Effector memory CD4-positive, alpha-beta T cell (primary cell): ENCODE measurements at places on chromosomes 6 and 20.

DNA sequence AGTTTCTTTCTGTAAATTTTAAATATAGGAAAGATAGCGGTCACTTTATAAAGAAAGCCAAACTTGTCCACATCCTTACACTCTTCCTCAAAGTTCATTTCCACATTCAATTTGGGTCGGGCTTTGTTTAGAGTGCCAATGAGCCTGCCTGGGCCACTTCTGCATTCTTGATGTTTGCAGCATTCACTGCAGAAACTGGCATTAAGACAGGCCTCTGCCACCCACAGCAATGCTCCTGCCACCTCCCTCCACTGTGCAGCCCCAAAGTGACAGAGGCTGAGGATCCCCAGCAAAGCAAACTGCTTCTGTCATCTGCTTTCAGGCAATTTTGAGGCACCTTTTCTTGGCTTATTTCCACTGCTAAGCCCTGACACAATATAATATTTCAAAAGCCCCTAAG is 61.2 kb downstream of the TNFAIP3 start:
- H3K4me3 ChIP-seq, result no peak overlapping the region
- no peaks in the 10 kb centered on the region for H3K27me3 ChIP-seq

- H3K27ac ChIP-seq, result no peak overlapping the region
- peak; percentile 24 for DNase-seq
- H3K4me3 ChIP-seq, result peak overlapping the region; percentile 36
- H3K36me3 ChIP-seq, result no peaks in the 10 kb centered on the region
Observed at GRCh38 chr6:13427801-13428582, 59.4 kb downstream of the GFOD1 start.

- peaks cover 17% of the 10 kb centered on the region for H3K4me1 ChIP-seq
- H3K27ac ChIP-seq, result no peak overlapping the region
- no peaks in the 10 kb centered on the region for H3K27me3 ChIP-seq
- H3K4me3 ChIP-seq, result no peak overlapping the region
- no peak for DNase-seq
- no peaks in the 10 kb centered on the region for H3K36me3 ChIP-seq
Observed at GRCh38 chr6:127338936-127339335, 4.5 kb downstream of the ECHDC1 start.

GRCh38 chr6:126195625-126196236 is 144.2 kb upstream of the CENPW start:
- no peaks in the 10 kb centered on the region for H3K27me3 ChIP-seq
- H3K27ac ChIP-seq, result no peak overlapping the region
- no peaks in the 10 kb centered on the region for H3K4me1 ChIP-seq
- H3K36me3 ChIP-seq, result no peaks in the 10 kb centered on the region

DNA sequence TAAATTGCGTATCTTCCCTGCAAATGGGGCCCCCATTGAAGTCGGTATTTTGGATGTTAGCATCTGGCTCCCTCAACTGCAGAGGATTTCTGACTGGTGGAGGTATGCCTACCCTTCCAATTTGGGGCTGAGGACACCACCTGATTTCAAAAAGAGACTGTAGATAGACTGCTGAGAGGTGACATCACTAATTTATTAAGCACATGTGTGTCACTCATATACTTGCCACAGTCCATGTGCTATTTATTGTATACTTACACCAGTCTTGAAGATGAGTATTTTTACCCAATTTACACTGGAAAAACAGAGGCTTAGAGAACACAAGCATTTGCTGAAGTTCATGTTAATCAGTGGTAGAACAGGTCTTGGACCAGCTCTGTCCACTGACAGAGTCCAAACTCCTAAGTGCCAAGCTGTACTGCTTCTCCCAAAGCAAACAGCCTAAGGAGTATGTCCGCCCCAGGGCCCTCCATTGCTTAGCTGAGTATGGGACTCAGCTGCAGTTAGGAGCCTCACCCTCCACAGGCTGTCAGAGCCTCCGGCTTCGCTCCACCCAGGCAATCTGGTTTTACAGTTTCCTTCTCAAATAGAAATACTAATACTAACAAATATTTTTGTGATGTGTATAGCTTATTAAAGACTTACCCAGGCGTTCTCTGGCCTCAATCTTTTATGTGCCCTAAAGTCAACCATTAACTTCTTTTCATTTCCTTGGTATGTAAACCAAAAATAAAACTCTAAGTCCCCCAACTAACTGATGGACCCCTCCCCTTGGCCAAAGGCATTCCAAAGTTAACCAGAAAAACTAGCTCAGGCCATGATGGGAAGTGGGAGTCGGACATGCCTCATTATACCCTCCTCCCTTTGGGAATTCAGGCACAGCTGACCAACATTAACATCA is 17.5 kb downstream of the RIN2 start:
- no peaks in the 10 kb centered on the region for H3K36me3 ChIP-seq
- H3K4me1 ChIP-seq, result no peaks in the 10 kb centered on the region
- no peak overlapping the region for H3K4me3 ChIP-seq
- DNase-seq, result no peak
- no peak overlapping the region for H3K27ac ChIP-seq

DNA sequence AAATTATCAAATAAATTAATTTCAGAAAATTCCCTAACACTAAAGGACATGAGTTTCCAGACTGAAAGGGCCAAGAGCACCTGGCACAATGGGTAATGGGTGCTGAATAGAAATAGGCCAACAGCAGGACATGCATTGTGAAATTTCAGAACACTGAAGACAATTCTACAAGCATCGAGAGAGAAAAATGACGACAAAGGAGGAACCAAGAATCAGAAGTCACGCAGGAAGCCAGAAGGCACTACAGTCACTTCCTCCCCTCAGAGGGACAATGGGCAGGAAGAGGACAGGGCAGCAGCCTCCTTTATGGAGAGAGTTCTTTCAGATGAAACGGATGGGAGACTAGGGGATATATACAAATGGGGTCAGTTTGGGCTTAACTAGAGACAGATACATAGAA is 29.6 kb downstream of the PCNA start:
- DNase-seq, result no peak
- H3K36me3 ChIP-seq, result no peaks in the 10 kb centered on the region
- H3K27ac ChIP-seq, result no peak overlapping the region
- no peak overlapping the region for H3K4me3 ChIP-seq

DNA sequence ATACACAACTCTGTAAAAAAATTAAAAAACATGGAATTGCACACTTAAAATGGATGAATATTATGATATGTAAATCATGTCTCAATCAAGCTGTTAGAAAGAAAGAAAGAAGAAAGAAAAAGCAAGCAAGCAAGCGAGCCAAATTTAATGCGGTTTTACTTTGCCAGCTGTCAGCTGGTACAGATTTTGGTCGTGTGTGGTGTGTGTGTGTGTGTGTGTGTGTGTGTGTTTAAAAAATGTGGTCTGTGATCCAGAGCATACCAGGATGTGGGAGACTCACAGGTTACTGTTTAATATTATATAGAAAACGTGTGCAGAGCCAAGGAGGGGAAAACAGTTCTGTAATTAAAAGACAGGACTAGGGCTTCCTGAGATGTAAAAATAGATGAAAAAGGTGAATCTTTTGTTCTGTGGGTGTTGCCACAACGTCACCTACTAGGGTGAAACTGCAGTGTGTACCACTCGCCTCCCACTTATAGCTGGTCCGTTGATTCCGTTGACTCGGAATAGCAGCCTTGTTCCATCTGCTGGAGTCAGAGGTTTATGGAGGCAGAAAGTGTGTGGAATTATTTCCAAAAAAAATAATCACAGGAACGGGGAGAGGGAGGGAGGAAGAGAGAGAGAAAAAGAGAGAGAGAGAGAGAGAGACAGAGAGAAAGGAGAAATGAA is 197.7 kb downstream of the BCAS1 start:
- no peaks in the 10 kb centered on the region for H3K36me3 ChIP-seq
- DNase-seq, result peak; percentile 28
- H3K27me3 ChIP-seq, result no peaks in the 10 kb centered on the region
- H3K27ac ChIP-seq, result peak overlapping the region; percentile 55
